ENCODE measurements at places on chromosomes 1 and 21.

DNA sequence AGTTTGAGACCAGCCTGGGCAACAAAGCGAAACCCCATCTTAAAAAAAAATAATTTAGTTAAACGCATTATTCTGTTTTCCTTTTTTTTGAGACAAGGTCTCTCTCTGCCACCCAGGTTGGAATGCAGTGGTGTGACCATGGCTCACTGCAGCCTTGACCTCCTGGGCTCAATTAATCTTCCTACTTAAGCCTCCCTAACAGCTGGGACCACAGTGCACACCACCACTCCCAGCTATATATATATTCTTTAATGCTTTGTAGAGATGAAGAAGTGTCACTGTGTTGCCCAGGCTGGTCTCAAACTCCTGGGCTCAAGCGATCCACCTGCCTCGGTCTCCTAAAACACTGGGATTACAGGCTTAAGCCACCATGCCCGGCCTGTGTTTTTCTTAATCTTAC is 7.7 kb upstream of the KLF17 start:
- no peak for DNase-seq

GRCh38 chr1:117760069-117760468 is 154.2 kb downstream of the TENT5C start:
- no peak for DNase-seq

GRCh38 chr21:34857122-34857713 is 188.4 kb downstream of the CLIC6 start:
- no peak for DNase-seq

DNA sequence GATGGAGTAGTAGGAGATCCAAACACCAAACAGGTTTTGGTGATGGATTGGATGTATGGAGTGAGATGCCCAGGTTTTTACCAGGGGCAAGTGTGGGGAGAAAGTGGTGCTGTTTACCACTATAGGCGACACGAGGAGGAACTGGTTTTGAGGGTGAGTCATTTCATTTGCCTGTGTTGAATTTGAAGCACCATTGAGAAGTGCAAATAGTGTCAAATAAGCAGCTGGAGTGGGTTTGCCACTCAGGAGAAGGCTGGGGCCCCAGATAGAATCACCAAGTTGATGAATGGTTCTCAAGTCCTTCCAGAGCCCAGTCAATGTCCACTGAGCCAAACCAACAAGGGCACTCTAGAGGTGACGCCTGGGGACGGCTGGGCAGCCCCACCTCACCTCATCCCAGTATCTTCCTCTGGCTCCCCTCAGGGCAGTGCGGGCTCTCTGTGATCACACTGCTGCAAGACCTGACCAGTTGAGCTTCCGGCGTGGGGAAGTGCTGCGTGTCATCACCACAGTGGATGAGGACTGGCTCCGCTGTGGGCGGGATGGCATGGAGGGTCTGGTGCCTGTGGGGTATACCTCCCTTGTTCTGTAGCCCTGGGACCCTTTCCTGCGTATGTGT is 9.4 kb downstream of the RUSC1 start:
- DNase-seq, result no peak

- no peak for DNase-seq
These were observed 434.6 kb upstream of the CHRM3 start for GRCh38 chr1:238951809-238952208.

- DNase-seq, result no peak
These were observed 17.9 kb downstream of the PLXNA2 start for GRCh38 chr1:208225954-208226937.

DNA sequence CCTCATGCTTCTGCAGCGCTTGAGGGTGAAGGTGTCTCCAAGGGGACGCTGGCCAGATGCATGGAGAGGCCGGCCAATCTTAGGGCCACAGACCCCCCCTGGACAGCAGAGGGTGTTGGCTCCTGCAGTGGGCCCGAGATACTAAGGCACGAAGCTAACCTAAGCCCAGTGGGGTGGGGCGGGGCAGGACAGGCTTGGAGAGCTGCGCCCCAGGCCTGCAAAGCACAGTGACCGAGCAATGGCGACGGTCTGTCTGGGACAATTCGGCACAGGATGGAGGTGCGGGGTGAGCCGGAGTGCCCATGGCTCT is 1.3 kb downstream of the FNDC10 start:
- no peak for DNase-seq

- no peak for DNase-seq
These were observed 71.0 kb downstream of the HIVEP3 start for GRCh38 chr1:41847733-41848132.

DNA sequence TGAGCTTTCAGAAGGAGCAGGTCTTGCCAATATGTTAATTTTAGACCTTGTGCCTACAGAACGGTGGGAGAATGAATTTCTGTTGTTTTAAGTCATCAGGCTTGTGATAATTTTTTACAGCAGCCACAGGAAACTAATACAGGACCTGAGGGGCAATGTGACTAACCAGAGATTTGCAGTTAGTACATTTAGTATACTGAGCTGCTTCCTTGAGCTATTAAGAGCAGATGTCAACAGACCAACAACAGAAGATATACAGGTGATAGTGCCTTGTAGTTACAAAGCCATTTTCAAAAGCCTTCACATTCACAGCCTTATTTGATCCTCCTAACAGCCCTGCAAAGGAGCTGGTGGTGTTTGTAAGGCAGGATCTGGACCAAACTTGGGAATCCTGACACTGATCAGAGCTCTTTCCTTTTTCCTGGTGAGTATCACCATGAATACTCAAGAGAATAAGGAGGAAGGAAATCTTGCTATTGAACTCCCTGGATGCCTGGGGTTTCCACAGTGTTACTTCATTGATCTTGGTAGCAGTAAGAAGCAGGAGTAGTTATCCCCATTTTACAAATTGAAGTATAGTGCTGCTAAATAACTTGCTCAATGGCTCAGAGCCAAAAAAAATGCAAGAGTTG is 4.7 kb upstream of the SLAMF1 start:
- DNase-seq, result no peak

DNA sequence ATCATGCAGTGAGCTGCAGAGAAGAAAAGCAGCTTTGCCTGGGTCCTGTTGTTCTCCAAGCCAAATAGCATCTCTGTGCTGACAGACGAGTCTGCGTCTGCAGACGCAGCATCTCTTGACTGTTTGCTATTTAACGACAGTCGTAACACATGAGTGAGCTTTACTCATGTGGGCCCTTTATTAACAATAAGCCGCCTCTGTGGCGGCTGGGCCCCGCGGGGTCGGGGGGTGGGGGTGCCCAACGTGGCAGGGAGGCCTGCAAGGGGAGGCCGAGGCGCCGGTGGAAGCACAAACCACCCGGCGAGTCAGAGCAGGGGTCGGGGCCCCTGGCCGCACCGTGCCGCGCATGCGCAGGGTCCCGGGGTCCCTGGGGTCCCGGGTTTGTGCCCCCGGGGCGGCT is 435.1 kb downstream of the KIF26B start:
- DNase-seq, result no peak

DNA sequence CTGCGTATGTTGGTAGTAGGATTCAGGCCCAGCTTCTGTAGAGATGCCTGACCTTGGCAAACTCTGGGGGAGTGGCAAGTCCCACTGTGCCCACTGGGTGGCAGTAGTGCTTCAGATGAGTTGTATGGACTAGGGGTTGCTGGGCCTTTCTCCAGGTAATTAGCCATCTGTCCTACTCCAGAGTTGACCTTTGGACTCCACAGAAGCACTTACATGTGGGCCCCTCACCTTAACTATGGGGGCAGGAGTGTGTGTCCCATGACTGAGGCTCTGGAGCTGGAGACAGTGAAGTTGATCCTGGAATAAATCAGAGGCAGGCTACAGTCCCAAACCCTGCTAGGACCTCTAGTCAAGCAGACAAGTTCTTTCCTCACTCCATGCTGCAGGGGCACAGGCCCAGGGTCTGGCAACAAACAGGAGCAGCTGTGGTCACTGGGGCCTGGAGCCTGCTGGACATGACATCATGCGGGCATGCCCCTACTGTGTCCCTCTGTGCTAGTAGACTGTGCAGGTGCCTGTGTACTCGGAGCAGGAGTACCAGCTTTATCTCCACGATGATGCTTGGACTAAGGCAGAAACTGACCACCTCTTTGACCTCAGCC is 4.6 kb downstream of the DMAP1 start:
- peak; percentile 81 for DNase-seq

DNA sequence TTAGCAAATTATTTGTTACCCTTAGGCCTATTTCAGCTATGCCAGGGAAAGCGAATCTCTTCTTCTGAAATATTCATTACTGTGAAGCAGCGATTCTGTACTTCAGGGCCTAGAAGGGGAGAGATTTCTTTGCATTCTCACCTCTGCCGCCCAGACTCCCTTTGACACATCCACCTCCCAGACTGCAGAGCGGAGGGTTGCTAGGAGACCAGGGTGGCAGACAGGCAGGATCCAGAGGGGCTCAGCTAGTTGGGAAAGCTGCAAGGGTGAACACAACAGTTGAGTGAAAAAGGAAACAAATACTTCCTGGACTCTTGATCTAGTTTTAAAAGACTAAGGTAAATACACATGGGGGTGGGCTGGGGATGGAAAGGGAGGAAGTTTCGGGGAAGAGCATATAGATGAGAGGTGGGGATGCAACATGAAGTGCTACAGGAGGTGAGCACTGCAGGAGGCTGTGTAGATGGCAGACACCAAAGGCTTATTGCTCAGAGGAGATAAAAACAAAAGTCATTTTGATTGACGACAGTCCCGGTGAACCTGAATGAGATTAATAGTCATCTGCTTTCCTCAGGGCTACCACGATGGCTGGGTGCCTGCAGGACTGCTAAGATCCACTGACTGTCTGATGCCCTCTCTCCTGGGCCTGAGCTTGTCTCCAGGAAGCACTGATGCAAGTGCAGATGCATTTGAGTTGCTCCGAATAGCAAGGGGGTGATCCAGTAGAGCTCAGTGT is 26.4 kb upstream of the RAB3GAP2 start:
- DNase-seq, result no peak

DNA sequence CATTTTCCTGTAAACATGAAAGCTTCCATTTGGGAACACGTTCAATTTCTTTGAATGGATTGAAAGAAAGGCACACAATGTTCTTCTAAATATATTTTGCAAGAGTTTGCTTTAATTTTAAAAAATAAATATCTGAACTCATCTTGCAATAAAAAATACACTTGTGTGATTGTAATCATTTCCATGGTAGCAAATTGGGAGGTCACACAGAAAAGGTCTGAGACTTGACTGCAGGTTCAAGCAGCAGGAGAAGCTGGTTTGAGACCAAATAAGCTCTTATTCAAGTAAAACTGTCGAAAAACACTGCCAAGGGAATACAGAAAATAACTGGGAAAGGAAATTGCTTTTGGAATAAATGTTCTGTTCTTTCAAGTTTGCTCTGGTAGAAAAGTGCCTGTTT is 498.9 kb downstream of the ADGRL2 start:
- no peak for DNase-seq

DNA sequence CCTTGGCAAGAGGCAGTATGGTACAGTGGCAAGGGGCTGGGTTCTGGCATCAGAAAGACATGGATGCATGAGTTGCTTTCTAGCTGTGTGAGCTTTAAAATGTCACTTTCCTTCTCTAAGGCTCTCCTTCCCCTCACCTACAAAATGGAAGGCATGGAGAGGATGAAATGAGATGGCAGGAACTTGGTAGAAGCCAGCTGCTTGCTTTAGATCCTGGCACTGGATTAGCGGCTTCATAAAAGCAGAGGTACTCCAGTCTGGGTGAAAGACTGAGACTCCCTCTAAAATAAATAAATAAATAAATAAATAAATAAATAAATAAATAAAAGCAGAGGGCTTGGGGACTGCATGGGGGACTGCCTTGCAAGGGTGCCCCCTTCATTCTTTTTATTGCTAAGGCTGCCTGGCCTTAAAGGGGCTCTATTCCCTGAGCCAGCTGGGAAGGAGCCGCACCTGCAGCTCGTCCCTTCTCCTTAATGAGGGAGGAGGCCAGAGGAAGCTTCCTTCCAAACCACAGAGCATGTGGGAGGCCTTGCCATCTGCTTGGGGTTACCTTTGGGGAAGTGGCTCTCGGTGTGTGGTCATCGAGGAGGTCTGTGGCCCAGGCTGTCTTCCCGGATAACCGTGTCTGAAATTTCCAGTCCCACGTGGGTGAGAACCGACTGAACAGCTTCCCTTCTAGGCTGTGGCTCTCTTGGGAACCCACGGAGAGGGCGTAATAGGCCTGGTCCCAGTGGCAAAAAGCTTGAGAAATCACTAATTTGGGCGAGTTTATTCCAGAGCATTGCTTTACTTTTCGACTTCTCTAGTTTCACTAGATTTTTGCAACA is 2.0 kb upstream of the ATP13A2 start:
- DNase-seq, result no peak

DNA sequence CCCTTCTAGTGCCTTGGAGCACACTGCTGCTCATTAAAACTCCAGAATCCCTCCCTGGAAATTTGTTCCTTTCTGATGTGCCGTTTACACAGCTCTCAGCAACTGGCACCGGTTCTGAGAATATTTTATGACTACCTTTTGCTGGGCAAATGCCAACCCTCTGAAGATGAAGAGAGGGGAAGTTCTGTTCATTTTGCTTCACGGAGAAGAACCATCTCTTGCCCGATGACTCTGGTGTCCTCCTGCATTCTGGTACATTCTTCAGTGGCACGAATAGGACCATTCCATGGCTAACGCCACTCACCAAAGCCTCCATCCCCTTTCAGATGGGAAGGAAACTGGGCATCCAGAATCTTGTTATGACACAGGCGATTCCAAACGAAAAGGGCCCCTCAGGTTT is 96.2 kb upstream of the SIM2 start:
- DNase-seq, result no peak

GRCh38 chr1:164718821-164719220 is 159.8 kb downstream of the PBX1 start:
- no peak for DNase-seq

DNA sequence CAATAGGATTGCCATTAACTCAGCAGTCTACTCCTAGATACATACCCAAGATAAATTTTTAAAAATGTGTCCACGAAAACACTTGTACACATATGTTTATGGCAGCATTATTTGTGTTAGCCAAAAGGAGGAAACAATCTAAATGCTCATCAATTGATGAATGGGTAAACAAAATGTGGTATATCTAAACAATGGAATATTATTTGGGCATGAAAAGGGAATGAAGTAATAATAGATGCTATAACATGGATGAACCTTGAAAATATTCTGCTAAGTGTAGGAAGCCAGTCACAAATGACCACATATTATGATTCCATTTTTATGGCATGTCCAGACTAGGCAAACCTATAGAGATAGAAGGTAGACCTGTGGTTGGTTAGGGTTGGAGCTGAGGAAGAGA is 34.3 kb downstream of the CFHR5 start:
- DNase-seq, result no peak

- DNase-seq, result no peak
These were observed 10.3 kb downstream of the ALX3 start for GRCh38 chr1:110060034-110060661.

- DNase-seq, result no peak
These were observed 94.5 kb upstream of the SLC5A9 start for GRCh38 chr1:48127735-48128685.

DNA sequence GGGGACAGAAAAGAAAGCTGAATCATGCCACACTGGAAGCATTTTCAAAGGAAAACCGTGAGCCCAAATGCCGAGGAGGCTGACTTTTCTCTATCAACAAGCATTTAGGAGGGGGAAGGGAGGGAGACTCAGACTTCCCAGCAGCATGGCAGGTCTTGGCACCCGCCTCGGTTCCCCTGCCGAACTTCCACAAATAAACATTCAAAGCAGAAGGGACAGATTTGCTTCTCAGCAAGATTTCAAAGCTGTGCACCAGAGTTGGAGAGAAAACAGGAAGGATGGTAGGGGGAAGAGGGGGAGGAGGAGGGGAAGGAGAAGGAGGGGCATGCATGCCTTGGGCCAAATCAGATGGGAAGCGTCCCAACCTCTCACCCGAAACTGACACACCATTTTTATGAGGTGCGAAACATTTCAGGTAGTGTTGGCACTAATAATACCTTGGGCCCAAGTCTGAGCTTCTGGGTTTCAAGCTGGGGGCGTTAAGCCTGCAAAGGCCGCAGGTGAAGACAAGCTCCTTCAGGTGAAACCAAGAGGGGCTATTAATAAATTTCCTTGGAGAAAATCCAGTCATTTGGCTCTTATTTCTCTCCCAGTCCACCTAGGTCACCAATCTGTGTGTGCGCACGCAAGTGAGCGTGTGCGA is 26.4 kb downstream of the ABCA4 start:
- no peak for DNase-seq

Data from ecto neural progenitor cell (in vitro differentiated cells).